ENCODE measurements at places on chromosomes 12 and 14. TPM values are rescaled to one million over a fixed set of nuclear protein-coding genes. Genes with fewer than 3 reads are reported as not detected.

DNA sequence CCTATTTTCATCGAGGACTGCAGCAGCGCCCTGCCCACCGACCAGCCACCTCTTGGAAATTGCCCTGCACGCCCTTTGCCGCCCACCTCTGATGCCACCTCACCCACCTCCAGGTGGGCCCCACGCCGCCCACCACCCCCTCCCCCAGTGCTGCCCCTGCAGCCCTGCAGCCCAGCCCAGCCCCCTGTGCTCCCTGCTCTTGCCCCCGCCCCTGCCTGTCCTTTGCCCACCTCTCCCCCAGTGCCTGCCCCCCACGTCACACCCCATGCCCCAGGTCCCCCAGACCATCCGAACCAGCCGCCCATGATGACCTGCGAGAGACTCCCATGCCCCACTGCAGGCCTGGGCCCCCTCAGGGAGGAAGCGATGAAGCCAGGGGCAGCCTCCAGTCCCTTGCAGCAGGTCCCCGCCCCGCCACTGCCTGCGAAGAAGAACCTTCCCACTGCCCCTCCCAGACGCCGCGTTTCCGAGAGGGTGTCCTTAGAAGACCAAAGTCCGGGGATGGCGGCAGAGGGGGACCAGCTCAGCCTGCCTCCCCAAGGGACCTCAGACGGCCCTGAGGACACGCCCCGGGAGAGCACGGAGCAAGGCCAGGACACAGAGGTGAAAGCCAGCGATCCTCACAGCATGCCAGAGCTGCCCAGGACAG is 96.5 kb downstream of the LGMN start:
- DNase-seq: no peak
- H3K4me1 ChIP-seq: peaks cover 36% of the 10 kb centered on the region
- no peaks in the 10 kb centered on the region for H3K36me3 ChIP-seq
- H3K4me3 ChIP-seq: no peak overlapping the region
- no peak overlapping the region for H3K27ac ChIP-seq

DNA sequence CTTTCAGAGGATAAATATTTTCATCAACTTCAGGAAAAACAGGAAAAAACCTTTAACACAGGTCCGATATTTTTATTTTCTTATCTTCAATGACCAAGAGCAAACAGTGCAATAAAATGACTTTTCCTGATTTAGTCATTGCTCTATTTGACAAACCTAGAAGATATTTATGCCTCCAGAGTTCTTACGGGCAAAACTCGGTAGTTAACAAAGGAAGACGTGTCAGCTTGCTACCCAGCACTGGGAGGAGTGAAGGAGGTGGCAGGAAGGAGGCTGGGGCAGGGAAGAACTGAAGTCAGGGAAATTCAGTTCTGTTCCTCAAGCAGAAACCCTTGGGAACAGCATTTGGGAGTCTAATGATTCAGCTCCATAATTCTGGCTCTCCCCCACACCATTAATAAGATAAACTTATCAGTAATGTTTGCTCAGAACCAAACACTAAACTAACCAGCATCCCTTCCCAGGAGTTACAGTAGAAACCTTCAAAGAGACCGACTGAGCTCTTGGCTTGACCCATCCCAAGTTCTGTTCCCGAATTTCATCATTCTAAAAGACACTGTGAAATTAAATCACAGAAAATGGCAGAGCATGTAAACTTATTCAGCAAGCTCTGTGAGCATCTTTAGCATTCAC is 163.3 kb downstream of the APAF1 start:
- no peaks in the 10 kb centered on the region for H3K27me3 ChIP-seq
- no peaks in the 10 kb centered on the region for H3K36me3 ChIP-seq
- DNase-seq: no peak
- H3K4me1 ChIP-seq: no peaks in the 10 kb centered on the region
- H3K4me3 ChIP-seq: no peak overlapping the region

GRCh38 chr12:69719336-69720316 is 19.0 kb upstream of the RAB3IP start:
- H3K27ac ChIP-seq: no peak overlapping the region
- H3K36me3 ChIP-seq: no peaks in the 10 kb centered on the region
- DNase-seq: no peak
- no peak overlapping the region for H3K4me3 ChIP-seq
- no peaks in the 10 kb centered on the region for H3K4me1 ChIP-seq

Gene TBPL2
- total RNA-seq: not detected

Gene SDSL
- 6.5 TPM for total RNA-seq

Gene NPAS3
- 0.72 TPM for total RNA-seq

Gene DACT1
- 74.8 TPM for total RNA-seq
